ENCODE measurements at places on chromosomes 16 and 17.
A peak's percentile ranks its signal among the peaks of the same experiment; 100 is the strongest.

DNA sequence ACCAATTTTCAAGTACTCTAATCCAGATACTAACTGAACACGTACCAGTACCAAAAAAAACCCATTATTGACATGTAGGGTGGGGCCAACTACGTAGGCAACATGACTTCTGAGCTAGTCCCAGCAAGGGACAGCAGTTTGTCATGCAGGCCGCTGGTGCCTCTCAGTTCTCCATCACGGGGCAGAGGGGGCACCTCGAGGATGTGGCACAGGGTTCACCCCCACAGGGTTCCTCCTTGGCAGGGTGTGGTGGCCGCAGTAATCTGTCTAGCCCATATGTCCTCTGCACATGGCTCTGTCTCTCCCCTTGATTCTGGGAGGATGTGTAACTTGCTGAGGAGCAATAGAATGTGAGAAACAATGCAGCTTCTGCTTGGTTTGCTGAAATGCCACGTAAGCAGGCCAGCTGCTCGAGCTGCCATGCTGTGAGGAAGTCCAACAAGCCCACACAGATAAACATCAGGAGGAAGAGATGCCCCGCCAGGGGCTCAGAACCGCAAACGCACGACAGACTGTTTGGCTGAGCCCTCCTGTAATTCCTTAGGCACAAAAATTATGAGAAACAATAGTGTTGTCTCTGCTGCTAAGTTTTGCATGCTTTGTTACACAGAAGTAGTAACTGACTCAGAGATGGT is 62.4 kb downstream of the NT5M start:
- no peak for DNase-seq

- no peak for DNase-seq
These were observed 166.8 kb downstream of the MAP2K6 start for GRCh38 chr17:69581061-69581961.

DNA sequence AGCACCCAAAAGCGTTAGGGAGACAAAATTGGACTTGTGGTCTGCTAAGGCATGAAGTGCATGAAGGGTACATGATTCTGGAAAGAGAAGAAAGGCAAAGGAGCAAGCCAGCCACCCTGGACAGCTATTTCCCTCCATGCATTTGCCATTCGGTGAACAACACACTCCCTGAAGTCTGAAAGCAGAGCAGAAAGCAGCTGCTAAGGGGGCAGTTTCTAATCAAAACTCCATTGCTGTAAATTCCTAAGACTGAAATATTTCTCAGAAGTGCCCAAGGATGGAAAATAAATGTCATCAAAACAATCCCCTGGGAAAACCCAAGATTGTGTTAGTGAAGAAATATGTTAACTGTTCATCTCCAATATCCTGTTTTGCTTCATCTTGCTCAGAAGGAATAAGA is 44.3 kb downstream of the PMP22 start:
- DNase-seq, result no peak

- DNase-seq, result peak; percentile 72
These were observed 223.1 kb downstream of the MAP2K6 start for GRCh38 chr17:69637446-69638156.

DNA sequence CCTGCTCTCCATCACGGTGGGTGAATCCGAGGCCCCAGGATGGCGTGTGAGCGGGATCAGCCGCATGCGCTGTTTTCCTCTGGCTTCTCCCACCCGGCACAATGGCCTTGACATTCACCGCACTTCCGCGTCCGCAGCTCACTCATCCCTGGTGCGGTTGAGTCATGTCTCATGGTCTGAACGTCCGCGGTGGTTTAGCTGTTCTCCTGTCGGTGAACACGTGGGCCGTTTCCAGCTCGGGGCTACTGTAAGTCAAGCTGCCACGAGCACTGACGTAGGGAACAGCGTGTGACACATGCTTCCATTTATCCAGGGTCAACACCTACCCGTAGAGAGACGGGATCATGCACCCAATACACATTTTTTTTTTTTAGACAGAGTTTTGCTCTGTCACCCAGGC is 15.3 kb upstream of the CACNA1H start:
- DNase-seq, result peak; percentile 74

GRCh38 chr17:41082626-41083025 is 1.3 kb upstream of the KRTAP4-7 start:
- peak; percentile 84 for DNase-seq

GRCh38 chr16:66250686-66251431 is 115.6 kb upstream of the CDH5 start:
- peak; percentile 76 for DNase-seq

GRCh38 chr16:84911486-84912216 is 91.9 kb downstream of the CRISPLD2 start:
- no peak for DNase-seq

Data from EL (cell line).